ENCODE measurements at places on chromosomes 11 and 22.

- DNase-seq: no peak
Measured at GRCh38 chr11:116879800-116880625, 42.6 kb upstream of the APOA1 start.

GRCh38 chr11:95595541-95595940 is 194.0 kb downstream of the FAM76B start:
- DNase-seq: no peak

DNA sequence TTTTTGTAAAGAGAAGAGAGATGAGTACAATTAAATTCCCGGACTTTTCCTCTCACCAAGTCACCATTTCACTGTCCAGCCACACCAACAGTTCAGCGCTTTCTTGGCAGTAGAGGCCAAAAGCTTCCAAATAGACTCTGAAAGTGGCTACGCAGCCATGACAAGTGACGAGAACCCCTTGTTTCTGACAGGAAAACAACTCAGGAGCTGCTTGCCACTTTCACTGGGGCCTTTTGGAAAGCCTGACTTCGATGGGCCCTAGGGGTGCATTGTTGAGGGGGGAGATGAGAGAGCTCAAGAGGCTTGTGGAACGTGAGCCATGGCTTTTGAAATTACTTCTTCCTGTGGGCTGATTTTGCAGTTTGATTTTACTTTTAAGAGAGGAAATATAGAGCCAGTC is 422.1 kb upstream of the FAT3 start:
- DNase-seq: no peak

- no peak for DNase-seq
Measured at GRCh38 chr22:30910358-30910757, 58.2 kb downstream of the MORC2 start.

DNA sequence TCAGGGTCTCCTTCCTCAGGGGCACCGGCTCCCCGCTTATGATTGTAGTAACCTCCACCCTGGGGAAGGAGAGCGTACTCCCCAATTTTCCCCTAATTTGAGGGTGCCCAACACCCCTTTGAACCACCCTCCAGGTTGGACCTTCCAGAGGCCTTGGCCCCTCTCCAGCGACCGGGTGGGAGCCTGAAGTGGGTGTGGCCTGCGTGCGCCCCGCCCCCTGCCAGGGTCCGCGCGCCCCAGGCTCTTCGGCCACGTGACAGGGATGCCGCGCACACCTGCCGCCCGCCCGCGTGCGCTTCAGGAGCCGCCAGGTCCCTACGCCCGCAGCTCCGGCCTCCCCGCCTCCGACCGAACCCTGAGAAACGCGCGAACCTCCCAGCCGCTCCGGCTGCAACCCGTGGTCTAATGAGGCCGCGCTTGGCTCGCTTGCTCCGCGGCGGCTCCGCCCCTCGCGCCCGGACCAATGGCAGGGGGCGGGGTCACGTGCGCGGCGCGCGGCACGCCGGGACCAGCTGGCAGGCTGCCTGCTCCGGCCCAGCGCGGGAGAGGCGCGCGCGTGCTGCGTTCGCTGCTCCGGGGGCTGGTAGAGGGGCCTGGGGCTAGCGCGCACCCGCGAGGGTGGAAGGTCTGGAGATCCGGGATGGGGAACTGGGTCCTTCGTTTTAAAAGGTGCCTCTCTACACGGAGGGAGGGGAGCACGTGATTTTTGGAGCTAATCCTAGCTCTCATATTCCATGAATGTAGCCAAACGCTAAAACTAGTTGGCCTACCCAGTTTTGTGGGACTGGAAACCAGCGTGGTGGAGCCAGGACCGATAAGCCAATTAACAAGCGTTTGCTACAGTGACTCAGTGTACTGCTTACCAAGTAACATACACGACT is at the start of gene FOXRED2:
Gene FOXRED2, minus strand, starts transcription at position 404 of the 881 bp plus-strand sequence. CDS start 618 bp downstream, outside the sequence.
- DNase-seq: peak; percentile 82
